ENCODE measurements at places on chromosomes 4 and X.
A peak's percentile ranks its signal among the peaks of the same experiment; 100 is the strongest.

DNA sequence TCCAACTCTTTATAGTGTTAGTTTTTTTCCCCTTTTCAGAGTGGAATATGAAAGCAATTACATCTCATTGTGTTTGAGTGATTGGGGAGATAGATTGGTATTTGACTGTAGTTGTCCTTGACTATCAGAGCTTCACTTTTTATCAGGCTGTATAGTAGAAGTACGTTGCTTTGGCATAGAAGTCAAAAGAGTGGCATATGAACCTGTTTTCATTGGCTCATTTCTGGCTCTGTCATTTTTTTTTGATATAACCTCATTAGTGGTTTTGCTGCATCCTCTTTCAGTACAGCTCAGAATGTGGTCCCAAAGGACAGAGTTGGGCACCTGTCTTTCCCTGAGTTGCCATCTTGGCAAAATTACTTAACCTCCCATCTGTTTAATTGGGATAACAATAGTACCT, 1.4 kb downstream of the TMA16 start:
- DNase-seq, result no peak

DNA sequence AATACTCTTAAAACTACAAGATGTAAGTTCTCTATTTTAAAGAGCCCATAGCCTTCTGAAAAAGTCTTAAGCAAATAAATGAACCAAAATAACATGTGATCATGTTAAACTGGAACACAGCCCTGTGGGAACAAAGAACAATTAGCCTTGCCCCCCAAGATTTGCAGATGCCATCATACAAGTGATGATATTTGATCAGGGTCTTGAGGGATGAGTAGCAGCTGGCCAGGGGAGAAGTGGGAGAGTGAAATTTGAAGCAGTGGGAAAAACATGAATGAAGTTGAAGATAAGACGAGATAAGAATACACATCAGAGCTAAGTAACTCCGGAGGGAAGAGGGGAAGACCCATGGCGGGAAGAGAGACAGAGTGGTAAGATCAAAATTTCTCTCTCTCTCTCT, 450.1 kb upstream of the FTHL17 start:
- no peak for DNase-seq

DNA sequence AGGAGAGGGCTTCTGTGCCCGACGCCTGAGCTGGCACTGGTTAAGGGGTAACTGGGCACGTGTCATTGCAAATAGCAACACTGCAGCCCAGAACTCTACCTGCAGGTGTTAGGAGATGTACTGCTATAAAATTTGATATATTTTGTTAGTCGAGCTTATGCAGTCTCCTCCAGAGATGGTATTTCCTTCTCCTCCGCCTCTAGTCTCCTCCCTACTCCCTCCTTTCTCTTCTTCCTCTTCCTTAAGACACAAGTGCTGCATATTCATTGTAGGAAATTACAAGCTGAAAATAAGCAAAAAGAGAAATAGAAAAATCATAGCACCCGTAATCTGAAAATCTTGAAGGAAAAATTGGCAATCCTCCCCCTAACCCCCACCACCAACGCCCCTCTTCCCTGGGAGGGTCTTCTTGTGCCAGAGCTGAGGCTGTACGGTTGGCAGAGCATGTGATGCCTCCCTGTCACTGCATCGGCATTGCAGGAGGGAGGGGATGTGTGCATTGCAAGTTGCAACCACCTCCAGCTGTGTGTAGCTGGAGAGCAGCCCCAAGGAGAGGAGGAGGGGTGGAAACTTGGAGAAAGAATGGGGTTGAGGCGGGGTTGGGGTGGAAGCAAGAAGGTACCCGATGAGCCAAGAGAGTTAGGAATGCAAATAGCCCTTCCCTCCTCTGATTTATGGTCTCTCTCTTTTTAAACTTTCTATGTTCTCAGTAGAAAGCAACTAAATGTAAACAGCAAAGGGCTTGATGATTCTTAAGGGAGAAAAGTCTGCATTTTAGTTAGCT, 48.3 kb upstream of the MND1 start:
- DNase-seq, result no peak

GRCh38 chrX:49921109-49921508, 1.3 kb upstream of the CLCN5 start:
- no peak for DNase-seq

GRCh38 chr4:146059151-146059550, 116.4 kb upstream of the LSM6 start:
- no peak for DNase-seq

GRCh38 chrX:138718941-138719340, 7.4 kb upstream of the FGF13 start:
- DNase-seq, result no peak

DNA sequence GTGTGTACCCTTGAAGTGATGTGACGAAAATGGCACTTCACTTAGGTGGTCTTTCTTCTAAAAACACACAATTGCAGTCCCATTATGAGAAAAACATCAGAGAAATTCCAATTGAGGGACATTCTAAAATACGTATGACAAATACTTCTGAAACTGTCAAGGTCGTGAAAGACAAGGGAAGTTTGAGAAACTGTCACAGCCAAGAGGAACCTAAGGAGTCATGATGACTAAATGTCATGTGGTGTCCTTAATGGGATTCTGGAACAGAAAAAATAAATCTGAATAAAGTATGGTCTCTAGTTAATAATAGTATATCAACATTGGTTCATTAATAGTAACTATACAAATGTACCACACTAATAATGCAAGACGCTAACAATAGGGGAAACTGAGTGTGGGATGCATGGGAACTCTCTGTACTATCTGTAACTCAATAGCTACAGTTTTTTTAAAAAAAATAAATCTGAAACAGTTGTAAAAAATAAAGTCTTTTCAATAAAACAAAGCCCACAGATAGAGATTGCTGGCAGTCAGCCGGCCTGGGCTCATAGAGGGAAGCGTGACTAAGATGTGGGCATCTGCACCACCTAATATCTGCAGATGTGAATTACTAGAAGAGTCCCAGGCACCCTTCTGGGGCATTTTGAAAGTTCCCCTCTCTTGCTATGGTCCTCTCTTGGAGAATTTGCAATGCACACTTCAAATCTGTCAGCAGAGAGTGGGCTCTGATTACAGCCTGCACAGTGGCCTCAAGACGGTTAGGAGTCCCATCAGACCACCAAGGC, 47.6 kb downstream of the MID1IP1 start:
- no peak for DNase-seq

- no peak for DNase-seq
These were observed 52.4 kb downstream of the USP46 start for GRCh38 chr4:52606726-52607125.

- DNase-seq, result no peak
These were observed 77.5 kb downstream of the DHRSX start for GRCh38 chrX:2423282-2423681.

- no peak for DNase-seq
These were observed 46.6 kb downstream of the AFM start for GRCh38 chr4:73528171-73528570.

GRCh38 chr4:152290366-152290921, 245.4 kb downstream of the FBXW7 start:
- no peak for DNase-seq

GRCh38 chr4:124000233-124000632, 603.6 kb downstream of the SPRY1 start:
- no peak for DNase-seq

- DNase-seq, result no peak
These were observed 15.2 kb downstream of the CTBP1 start for GRCh38 chr4:1233641-1234308.

GRCh38 chr4:65242156-65242846, 428.0 kb downstream of the EPHA5 start:
- no peak for DNase-seq

- DNase-seq, result no peak
These were observed 582.0 kb downstream of the ADGRL3 start for GRCh38 chr4:61782133-61782532.

DNA sequence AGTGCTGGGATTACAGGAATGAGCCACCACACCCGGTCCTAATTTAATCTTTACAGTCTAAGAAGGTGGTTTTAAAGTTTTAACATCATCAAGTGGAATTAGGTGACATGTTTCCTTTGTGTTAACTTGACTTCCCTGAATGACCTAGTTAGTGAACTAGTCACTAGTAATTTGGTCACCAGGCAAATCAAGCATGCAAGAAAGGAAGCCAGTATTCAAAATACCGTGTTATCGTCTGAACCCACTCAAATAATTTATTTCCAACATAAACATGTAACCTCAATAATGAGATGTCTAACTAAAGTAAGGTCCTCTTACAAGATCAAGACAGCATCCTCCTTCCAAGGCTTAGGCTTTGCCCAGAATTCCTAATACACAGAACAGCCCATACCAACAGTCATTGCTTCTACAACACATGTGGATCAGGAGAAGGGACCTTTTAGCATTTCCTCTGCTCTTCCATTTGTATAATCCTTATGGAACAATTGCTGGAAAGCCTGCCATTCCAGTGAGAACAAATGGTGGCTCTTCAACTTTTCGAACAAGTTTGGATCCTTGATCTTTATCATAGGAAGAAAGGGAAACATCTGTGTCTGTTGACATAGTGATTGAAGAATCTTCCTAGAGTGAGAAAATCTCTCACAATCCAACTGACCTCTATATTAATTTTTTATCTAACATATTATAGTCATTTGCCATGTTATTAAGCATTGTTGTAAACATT, 97.2 kb downstream of the ANXA3 start:
- no peak for DNase-seq

GRCh38 chrX:10906866-10907265, 204.3 kb upstream of the HCCS start:
- no peak for DNase-seq

GRCh38 chr4:74615411-74615810, 170.5 kb downstream of the AREG start:
- no peak for DNase-seq

DNA sequence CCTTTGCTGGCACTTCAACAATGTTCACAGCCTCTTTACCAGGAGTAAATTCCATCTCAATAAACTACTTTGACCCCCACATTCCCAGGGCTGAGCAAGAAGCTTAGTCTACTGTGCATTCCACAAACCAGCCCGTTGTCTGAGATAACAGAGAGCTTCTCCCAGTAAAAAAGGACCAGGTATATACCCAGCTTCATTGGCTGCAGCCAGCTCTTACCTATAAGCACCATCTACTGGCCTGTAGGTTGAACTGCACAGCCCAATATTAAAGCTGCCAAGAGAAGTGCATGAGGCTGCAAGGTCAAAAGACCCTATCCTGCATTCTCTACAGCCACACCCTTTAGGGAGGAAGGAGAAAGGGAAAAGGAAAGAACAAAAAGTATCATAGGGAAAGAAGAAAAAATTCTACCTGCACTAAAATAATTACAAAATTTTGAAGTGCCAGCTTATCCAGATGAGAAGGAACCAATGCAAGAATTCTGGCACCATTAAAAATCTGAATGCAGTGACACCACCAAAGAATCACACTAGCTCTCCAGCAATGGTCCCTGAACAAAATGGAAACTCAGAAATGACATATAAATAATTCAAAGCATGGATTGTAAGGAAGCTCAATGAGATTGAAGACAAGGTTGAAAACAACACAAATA, 45.7 kb upstream of the INTU start:
- no peak for DNase-seq

- DNase-seq, result no peak
These were observed 41.1 kb upstream of the PPARGC1A start for GRCh38 chr4:23930750-23931488.

GRCh38 chr4:86919561-86920223, 15.1 kb upstream of the AFF1 start:
- no peak for DNase-seq

DNA sequence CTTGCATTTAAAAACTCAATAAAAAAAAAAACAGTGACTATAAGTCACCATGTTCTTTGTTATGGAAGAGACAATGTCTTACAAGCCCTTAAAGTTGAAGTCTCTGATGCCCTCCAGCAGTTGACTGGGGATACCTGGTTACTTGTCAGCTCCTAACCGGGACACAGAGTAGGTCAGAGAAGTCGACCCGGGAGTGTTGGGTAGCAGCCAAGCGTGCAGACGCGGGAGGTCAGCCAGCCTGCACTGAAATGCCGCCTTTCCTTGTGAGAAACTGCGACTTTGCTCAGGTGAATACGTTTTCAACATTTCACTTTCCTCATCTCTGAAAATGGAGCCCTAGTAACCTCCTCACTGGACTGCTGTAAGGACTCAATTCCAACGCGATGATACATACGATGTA, 81.8 kb downstream of the F11 start:
- no peak for DNase-seq

GRCh38 chr4:47054130-47054529, 22.8 kb downstream of the GABRB1 start:
- DNase-seq, result no peak

- no peak for DNase-seq
These were observed 46.3 kb downstream of the ALPK1 start for GRCh38 chr4:112343330-112344080.

GRCh38 chr4:6633091-6633906, 7.2 kb upstream of the MRFAP1 start:
- no peak for DNase-seq

DNA sequence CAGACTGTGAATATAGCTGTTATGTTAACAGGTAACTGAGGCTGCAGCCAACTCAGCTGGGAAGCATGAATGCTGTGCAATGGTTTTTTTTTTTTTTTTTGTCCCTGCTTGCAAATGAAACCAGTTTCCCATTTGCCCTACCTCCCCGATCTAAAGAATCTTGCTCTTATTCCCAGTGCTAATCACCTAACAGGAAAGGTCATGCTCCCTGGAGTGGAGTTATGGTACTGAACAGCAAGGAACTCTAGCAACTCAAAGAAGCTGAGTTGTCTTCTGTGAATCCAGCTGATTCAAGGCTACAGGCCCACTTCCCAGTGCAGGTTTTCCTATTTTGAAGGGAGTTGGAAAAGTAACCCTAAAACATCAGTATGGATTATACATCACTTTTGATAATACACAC, 52.1 kb downstream of the HTR2C start:
- DNase-seq, result no peak

- no peak for DNase-seq
These were observed 19.8 kb upstream of the PPP1R2C start for GRCh38 chrX:42797651-42798269.

GRCh38 chrX:130105244-130105643, 5.1 kb downstream of the ELF4 start:
- no peak for DNase-seq

GRCh38 chrX:133781174-133781573, 204.2 kb downstream of the GPC3 start:
- no peak for DNase-seq

GRCh38 chr4:137635601-137636000, 103.3 kb upstream of the PCDH18 start:
- DNase-seq, result no peak

- peak; percentile 25 for DNase-seq
These were observed 19.3 kb upstream of the CSF2RA start for GRCh38 chrX:1249101-1249887.

- no peak for DNase-seq
These were observed 1798.3 kb upstream of the PCDH7 start for GRCh38 chr4:28921886-28922285.

GRCh38 chrX:32141841-32142240, 1069.5 kb downstream of the DMD start:
- DNase-seq, result no peak

DNA sequence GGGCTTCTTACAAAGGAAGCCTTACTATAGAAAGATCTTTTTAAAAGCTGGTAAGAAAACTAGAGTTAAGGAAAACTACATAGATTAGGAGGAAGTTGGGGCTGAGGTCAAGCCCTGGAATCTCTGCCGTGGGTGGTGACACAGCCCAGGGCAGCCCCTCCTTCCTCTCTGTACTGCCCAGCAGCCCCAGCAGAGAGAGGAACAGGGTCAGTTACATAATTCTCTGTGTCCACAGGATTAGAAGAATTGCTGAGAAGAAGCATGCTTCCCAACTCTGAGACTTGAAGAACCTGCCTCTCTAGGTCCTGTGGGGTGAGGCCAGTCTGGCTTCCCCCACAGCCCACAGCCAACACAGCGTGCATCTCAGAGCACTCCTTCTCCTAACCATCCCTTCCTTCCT, 9.2 kb upstream of the ABLIM2 start:
- DNase-seq, result no peak

Measured in activated CD4-positive, alpha-beta T cell treated with anti-CD3 and anti-CD28 coated beads for 1 hour (primary cell).